Astrocyte of the cerebellum (primary cell): ENCODE measurements at places on chromosomes 4 and X.

DNA sequence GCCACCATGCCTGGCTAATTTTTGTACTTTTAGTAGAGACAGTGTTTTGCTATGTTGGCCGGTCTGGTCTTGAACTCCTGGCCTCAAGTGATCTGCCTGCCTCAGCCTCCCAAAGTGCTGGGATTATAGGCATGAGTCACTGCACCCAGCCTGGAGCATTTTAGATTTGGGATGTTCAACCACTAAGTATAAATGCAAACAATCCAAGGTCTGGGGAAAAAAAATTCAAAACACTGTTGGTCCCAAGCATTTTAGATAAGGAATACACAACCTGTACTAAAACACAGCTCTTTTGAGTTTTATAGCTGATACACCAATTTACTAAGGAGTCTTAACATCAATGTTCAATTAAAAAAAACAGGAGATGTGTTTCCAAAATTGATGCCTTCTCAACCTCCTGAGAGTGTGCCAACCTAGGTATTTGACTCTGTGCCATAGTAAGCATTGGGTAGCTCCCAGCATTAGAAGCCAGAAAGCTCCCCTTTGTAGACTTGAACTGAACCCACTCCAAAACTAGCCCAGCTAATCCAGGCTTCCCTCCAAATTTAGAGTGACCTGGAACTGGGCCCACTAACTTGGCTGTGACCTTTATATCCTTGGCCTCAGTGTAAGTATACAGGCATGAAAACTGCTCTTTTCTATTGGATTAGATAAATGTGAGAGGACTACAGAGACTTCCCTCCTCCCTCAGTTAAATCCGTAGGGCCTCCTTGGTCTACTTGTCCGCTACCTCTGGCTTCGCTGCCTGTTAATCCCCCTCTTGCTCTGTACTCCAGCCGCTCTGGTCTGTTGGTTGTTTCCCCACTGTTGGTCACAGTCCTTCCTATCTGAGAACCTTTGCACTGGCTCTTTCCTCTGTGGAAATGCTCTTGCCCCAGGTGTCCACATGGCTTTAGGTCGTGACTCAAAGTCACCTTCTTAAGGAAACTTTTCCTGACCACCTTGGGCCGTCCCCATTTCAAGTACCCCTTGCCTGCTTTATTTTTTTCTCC lies 77.6 kb downstream of the CCKAR start:
- no peak for DNase-seq

DNA sequence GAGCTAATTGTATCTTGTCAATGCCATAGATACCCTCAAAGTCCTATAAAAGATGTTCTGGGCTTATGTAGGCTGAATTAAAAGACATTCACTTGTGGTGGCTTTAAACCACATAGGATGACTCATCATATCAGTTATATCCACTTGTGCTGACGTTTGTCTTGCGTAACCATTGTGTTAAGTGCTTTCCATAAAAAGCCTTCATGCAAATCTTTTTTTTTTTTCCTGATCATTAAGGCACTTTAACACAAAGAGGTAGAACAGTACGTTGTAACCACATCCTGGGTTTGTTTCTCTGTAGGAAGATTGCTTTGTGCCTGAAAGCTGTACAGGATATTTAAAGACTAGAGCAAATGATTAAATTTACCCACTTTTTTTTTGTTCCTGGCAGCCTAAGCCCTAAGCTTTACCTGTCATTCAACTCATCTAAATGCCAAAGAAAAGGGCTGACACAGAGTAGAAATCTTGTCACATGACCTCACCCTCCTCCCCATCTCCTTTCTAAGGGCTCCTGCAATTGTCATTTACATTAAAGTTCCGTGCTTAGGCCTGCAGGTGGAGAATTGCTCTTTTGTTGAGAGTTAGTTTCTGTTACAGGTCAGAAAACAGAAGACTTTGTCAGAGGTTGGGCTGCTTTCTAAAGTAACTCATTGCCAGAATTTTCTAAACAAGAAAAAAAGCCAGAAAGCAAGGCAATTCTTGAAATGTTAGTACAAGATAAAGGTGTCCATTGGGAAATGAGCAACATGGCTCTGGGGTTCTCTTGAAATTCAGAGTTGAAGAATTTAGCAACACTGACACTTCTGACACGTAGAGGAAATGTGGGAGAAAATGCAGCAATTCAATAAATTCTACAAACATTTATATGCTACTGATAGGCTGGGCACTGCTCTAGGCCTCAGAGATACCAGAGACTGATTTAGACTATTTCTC lies 555.6 kb downstream of the PPARGC1A start:
- DNase-seq: peak; percentile 95

GRCh38 chr4:155842080-155842479 lies 24.0 kb downstream of the ASIC5 start:
- DNase-seq: no peak

GRCh38 chr4:98474408-98474844 lies 184.0 kb downstream of the TSPAN5 start:
- peak; percentile 43 for DNase-seq

- no peak for DNase-seq
Observed at GRCh38 chrX:154605566-154605965, 13.5 kb downstream of the CTAG1B start.

- no peak for DNase-seq
Observed at GRCh38 chr4:121819216-121819965, 4.3 kb downstream of the CCNA2 start.

- no peak for DNase-seq
Observed at GRCh38 chrX:68086709-68087108, 346.6 kb downstream of the OPHN1 start.

DNA sequence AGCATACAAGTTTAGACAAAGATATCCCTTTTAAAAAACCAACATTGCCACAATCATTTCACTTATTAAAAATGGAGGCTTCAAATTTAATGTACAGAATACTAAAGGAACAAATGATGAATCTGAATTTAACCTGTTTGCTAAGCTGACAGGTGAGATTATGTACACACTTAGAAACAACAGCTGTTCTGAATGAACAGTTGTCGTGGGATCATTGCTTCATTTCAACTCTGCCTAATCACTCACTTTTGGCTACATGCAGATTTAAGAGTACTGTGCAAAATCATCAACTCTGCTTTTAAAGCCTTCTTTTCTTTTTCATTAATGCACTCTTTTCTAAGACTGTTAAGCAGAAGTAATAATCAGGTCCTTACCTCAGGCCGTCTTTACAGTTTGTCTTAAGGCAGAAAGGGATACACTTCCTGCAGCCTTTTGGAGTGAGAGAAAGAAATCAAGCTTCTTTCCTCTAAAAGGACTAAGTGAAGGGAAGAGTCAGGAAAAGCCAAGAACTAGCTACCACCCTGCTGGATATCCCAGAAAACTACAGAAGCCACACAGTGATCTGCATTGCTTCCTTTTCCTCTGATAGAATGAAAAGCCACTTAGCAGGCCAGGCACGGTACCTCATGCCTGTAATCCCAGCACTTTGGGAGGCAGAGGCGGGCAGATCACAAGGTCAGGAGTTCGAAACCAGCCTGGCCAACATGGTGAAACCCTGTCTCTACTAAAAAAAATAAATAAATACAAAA lies 54.7 kb upstream of the NPNT start:
- DNase-seq: no peak

DNA sequence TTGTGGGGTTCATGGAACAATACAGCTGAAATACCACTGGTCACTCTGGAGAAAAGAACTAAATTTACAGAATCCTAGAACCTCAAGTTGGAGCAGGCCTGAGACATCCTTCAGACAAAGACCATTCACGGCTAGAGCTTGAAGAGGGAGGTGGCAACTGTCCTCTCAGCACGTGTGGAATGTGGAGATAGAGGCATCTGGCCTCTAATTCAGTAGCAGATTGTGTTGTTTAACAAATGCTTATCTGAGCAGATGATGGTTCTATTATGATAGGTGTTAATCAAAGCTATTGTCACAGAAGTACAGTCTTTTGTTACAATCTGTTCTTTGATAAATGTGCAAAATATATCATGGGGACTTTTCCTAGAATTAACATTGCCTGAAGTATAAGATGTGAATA lies 121.7 kb upstream of the KCNIP4 start:
- no peak for DNase-seq

GRCh38 chr4:105215609-105216313 lies 69.1 kb downstream of the TET2 start:
- DNase-seq: no peak

DNA sequence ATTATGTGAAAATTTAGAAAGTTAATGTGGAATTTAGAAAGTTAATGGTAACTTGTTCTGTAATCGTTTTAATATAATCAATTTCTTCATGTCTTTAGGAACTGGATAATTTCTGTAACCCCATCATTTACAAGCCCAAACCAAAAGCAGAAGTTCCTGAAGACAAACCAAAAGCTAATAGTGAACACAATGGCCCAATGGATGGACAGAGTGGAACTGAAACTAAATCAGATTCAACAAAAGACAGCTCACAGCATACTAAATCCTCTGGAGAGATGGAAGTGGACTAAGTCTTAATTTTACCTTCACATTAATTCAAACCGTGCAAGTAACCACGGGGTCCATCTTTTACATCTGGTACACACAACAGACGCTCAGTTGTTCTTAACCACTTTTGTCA lies 48.1 kb upstream of the PLK4 start:
- no peak for DNase-seq

DNA sequence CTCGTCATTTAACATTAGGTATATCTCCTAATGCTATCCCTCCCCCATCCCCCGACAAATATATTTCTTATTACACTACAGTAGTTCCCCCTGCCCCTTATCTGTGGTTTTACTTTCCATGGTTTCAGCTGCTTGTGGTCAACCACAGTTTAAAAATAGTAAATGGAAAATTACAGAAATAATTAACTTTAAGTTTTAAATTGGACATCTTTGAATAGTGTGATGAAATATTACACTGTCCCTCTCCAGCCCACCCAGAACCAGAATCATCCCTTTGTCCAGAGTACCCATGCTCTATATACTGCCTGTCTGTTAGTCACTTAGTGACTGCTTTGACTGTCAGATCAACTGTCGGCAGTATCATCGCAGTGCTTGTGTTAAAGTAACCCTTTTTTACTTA lies 47.4 kb upstream of the VEGFC start:
- DNase-seq: peak; percentile 36

GRCh38 chr4:105624530-105624929 lies 72.1 kb downstream of the ARHGEF38 start:
- peak; percentile 54 for DNase-seq

DNA sequence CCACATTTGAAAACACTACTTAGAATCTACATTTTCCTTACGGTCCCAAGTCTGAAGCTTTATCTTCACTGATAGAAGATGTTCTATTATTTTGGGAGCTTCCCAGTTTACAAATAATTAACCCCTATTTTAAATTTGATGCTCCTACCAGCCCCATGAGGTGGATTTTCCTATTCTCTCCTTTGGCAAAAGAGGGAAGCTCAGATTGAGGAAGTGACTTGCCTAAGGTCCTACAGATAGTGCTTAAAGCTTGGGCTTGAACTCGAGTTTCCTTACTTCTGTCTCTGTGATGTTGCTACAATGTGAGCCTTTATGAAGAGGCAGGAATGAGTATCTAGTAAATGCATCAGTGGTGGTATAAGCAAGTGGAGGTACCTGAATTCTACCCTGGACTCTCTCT lies 27.5 kb downstream of the HEPH start:
- no peak for DNase-seq

DNA sequence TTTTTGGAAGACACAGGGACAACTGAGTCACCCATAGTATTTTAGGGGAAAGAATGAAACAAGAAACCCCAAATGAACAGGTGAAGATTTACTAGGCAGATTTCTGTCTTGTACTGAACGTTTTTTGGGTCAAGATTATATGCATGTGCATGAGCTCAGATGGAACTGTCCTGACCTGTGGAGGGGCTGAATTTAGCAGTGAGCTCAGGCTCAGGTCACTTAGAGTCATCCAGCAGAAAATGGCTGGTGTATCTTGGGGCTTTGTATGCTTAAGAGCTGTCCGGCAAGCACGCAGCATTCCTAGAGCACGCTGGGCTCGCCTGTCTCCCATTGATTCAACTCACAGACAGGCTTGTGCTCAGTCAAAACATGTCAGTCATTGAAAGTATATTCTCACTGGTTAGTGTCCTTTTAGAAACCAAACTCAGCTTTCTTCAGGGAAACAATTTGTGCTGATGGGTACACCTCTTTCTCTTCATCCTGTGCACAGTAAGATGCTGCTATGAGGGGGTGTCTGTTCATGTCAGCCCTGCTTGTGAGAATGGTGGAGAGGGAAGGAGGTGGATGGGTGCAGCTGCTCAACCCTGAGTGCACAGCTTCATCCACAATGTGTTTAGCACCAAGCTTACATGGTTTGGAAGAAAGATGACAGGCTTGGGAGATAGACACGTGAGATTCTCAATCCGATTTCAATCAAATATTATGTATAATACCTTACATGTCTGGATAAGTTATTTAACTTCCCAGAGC lies 47.5 kb upstream of the PDLIM3 start:
- DNase-seq: no peak

GRCh38 chr4:105896461-105896942 lies 1.2 kb downstream of the NPNT start:
- DNase-seq: no peak

GRCh38 chrX:132664273-132664672 lies 175.4 kb upstream of the MBNL3 start:
- DNase-seq: no peak

DNA sequence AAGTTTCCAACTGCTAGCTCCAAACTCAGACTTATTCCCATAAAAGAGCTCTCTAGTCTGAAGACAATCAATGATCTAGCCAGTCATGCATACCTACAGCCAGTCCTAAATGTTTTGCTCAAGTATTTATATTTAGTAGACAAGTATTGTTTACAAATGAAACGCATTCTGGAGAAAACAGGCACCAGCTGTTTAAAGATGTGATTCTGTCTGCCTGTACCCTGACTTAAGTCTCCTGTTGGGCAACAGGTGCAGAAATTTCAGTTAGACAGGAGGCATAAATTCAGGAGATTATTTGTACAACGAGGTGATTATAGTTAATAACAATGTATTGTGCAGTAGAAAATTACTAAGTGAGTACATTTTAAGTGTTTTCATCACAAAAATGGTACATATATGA lies 28.9 kb downstream of the LNX1 start:
- no peak for DNase-seq
